ENCODE measurements at places on chromosomes 12 and 14. TPM values are rescaled to one million over a fixed set of nuclear protein-coding genes. Genes with fewer than 3 reads are reported as not detected.
A peak's percentile ranks its signal among the peaks of the same experiment; 100 is the strongest.

NXPH4 gene
- 15.1 TPM for total RNA-seq

TOMM20L gene
- not detected for total RNA-seq

PAH gene
- total RNA-seq, result 13.3 TPM

- peaks cover 8% of the 10 kb centered on the region for H3K4me1 ChIP-seq
- H3K27me3 ChIP-seq, result no peaks in the 10 kb centered on the region
- peak overlapping the region; percentile 65 for H3K4me3 ChIP-seq
- H3K27ac ChIP-seq, result no peak overlapping the region
Measured at GRCh38 chr12:124389725-124390441, 95.0 kb downstream of the RFLNA start.

DNA sequence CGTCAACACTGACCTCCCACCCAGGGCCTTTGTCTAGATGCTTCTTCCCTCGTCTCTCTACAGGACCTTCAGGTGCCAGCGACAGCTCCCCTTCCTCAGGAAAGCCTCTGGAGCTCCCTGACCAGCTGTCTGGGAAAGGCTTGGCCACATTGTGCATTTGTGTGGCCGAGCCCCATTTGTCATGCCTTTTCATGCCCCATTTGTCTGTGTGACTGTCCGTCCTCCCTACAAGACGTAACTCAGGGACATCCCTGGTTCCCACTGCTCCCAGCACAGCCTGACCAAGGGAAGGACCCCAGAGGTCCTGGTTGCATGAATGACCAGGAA lies 23.8 kb downstream of the ZFYVE21 start:
- H3K4me1 ChIP-seq, result peaks cover 17% of the 10 kb centered on the region
- H3K27me3 ChIP-seq, result no peaks in the 10 kb centered on the region
- no peak for DNase-seq
- no peak overlapping the region for H3K4me3 ChIP-seq

- H3K27me3 ChIP-seq, result no peaks in the 10 kb centered on the region
- H3K4me1 ChIP-seq, result peaks cover 52% of the 10 kb centered on the region
- no peak overlapping the region for H3K27ac ChIP-seq
- H3K4me3 ChIP-seq, result no peak overlapping the region
- peaks cover 20% of the 10 kb centered on the region for H3K36me3 ChIP-seq
- DNase-seq, result no peak
Measured at GRCh38 chr12:42473130-42473529, 116.4 kb downstream of the PRICKLE1 start.

DNA sequence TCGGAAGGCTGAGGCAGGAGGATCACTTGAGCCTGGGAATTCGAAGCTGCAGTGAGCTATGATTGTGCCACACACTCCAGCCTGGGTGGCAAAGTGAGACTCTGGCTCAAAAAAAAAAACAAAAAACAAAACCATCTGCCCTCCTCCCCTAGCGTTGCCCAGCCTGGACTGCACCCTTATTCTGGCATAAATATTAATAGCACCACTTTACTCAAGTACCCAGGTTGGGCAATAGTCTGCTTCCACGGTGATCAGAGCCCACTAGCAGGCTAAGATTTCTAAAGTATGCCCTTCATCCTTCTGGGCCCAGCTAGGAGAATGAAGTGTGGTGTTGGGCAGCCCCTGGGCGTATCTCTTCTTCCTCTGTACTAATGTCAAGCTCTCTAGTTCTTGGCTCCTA lies 33.3 kb downstream of the KCTD10 start:
- DNase-seq, result no peak
- peaks cover 15% of the 10 kb centered on the region for H3K36me3 ChIP-seq
- no peak overlapping the region for H3K4me3 ChIP-seq

GRCh38 chr14:64786296-64787149 lies 82.3 kb downstream of the PLEKHG3 start:
- no peaks in the 10 kb centered on the region for H3K36me3 ChIP-seq
- H3K4me3 ChIP-seq, result no peak overlapping the region
- no peak overlapping the region for H3K27ac ChIP-seq
- H3K4me1 ChIP-seq, result peaks cover 13% of the 10 kb centered on the region
- DNase-seq, result no peak

DNA sequence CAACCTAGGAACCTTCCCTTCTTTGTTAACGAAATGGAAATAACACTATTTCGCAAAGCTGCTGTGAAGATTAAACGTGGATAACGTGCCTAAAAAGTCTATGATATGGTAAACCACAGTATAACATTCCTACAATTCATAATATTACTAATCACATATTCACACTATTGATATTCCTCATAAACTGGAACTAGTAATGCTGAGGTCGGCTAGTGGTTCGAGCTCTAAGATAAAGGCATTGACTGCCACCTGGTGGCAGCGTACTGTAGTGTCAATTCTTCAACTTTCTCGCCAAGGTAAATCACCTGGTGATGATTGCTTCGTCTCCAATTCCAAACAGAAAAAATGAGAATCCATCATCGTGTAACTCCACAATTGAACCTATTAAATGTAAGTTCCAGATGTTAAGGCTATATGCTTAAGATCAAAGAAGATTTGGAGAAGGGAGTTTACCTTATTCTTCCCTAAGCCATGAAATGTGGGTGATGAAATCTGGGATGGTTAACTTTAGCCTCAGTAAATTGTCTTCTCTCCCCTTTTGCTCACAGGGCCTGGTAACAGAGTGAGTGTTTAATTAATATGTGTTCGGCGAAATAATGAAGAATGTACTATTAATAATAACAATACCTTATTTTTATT lies 197.5 kb upstream of the TMEM132C start:
- peaks cover 6% of the 10 kb centered on the region for H3K27me3 ChIP-seq
- H3K27ac ChIP-seq, result no peak overlapping the region
- no peaks in the 10 kb centered on the region for H3K36me3 ChIP-seq
- DNase-seq, result no peak
- H3K4me1 ChIP-seq, result no peaks in the 10 kb centered on the region

GRCh38 chr12:76637807-76638206 lies 78.2 kb upstream of the OSBPL8 start:
- no peaks in the 10 kb centered on the region for H3K36me3 ChIP-seq
- H3K4me3 ChIP-seq, result no peak overlapping the region
- no peaks in the 10 kb centered on the region for H3K27me3 ChIP-seq
- no peak for DNase-seq
- H3K4me1 ChIP-seq, result peaks cover 17% of the 10 kb centered on the region
- no peak overlapping the region for H3K27ac ChIP-seq

- no peaks in the 10 kb centered on the region for H3K27me3 ChIP-seq
- H3K27ac ChIP-seq, result no peak overlapping the region
- no peaks in the 10 kb centered on the region for H3K36me3 ChIP-seq
- H3K4me1 ChIP-seq, result peaks cover 5% of the 10 kb centered on the region
- DNase-seq, result no peak
- no peak overlapping the region for H3K4me3 ChIP-seq
Measured at GRCh38 chr12:39846971-39847650, 227.5 kb upstream of the ABCD2 start.

DNA sequence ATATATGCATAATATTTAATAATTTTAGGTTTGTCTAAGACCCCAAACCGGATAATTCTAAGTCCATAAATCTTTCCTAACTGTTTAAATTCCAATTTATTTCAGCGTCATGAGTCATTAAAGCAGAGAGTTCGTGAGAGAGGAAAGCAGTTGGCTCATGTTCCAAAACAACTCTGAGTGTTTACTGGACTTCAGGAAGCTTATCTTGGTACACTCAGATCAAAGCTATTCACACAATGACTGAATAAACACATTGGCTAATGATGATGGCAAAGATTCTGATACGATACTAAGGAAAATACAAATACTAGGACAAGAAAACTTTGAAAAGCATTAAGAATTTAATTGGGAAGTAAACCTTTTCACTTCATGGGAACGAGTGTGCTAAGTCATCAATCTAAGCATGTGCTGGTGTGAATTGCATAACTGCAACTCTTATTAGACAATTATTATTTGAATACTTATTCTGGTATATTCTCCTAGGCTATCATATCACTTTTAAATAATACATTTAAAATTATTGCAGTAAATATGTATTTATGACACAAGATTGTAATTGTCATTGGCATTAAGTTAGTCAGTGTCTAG lies 34.8 kb upstream of the CLEC14A start:
- H3K27ac ChIP-seq, result no peak overlapping the region
- H3K36me3 ChIP-seq, result no peaks in the 10 kb centered on the region
- H3K4me1 ChIP-seq, result no peaks in the 10 kb centered on the region
- DNase-seq, result no peak

- H3K27me3 ChIP-seq, result peaks cover 20% of the 10 kb centered on the region
- H3K27ac ChIP-seq, result no peak within 1 kb of the TSS
- no peaks in the 10 kb centered on the region for H3K36me3 ChIP-seq
- H3K4me3 ChIP-seq, result no peak within 1 kb of the TSS
- H3K4me1 ChIP-seq, result peaks cover 32% of the 10 kb centered on the region
Measured at GRCh38 chr12:54364413-54364812, at the start of gene GPR84. TSS of gene GPR84 (minus strand) at chr12:54364486. CDS start at chr12:54363851, 635 bp downstream.

DNA sequence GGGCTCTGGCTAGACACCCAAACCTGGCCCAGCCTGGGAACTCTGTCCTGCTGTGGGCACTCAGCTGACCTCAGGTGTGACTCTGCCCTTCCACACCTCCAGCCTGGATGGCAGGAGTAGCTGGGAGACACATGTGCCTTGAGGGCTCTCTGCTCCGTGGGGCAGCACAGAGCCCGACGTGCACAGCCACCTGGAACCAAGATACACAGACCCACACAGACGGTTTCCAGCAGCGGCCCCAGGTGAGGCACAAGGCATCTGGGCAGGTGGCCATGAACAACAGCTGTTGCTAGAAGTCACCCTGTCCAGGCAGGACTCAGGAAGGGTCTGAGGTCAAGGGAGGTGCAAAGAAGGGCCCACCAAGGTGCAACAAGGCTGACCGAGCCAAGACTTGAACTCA lies 5.9 kb downstream of the DEGS2 start:
- H3K4me3 ChIP-seq, result no peak overlapping the region
- no peak overlapping the region for H3K27ac ChIP-seq
- no peak for DNase-seq
- peaks cover 16% of the 10 kb centered on the region for H3K4me1 ChIP-seq

DNA sequence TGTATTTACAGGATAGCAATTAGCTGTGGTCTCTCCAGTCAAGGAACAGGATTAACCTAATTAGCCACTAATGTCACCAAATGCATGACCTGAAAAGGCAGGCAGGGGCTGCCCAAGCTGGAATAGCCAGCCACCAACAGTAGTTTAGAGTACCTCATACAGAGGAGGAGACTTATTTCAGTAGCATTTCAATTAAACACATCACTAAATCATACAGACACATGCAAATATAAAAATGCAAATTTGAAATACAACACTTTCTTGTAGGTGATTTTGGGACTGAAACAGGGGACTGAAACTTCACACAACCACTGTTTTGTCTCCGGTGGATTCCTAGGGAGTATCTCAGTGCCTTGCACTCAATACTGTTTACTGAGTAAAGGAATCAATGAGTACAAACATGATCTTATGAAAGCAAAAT lies 636 bp upstream of the IFNG-AS1 start:
- H3K27me3 ChIP-seq, result peaks cover 3% of the 10 kb centered on the region
- no peaks in the 10 kb centered on the region for H3K4me1 ChIP-seq
- no peak overlapping the region for H3K4me3 ChIP-seq
- no peak for DNase-seq

GRCh38 chr12:94289461-94290312 lies 141.3 kb downstream of the PLXNC1 start:
- no peak overlapping the region for H3K27ac ChIP-seq
- H3K4me3 ChIP-seq, result no peak overlapping the region
- H3K27me3 ChIP-seq, result peaks cover 11% of the 10 kb centered on the region
- DNase-seq, result no peak
- peaks cover 3% of the 10 kb centered on the region for H3K36me3 ChIP-seq
- H3K4me1 ChIP-seq, result peaks cover 42% of the 10 kb centered on the region

- no peaks in the 10 kb centered on the region for H3K27me3 ChIP-seq
- peaks cover 7% of the 10 kb centered on the region for H3K36me3 ChIP-seq
- no peak for DNase-seq
- no peaks in the 10 kb centered on the region for H3K4me1 ChIP-seq
- H3K27ac ChIP-seq, result no peak overlapping the region
- no peak overlapping the region for H3K4me3 ChIP-seq
Measured at GRCh38 chr14:70982200-70982599, 74.9 kb downstream of the PCNX1 start.

DNA sequence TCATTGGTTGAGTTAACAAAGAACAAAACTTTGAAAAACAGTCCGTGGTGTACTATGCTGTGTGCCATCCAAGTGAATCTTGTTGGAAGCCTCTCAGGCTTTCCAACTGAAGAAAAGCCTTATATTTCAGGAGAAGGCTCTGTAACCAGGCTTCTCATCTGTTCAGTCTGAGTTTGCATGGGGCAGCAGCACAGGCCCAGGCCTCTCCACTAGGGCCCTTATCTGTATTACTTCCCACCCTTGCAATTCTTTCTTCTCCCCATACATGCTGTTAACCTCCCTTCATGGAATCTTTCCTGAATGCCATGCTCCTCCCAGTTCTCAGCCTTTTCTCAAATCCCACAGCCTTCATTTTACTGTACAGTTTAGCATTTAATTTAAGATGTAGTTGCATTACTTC lies 28.3 kb downstream of the FRMD6 start:
- peaks cover 51% of the 10 kb centered on the region for H3K4me1 ChIP-seq
- DNase-seq, result no peak
- no peaks in the 10 kb centered on the region for H3K27me3 ChIP-seq
- peak overlapping the region; percentile 15 for H3K27ac ChIP-seq
- peaks cover 13% of the 10 kb centered on the region for H3K36me3 ChIP-seq

DNA sequence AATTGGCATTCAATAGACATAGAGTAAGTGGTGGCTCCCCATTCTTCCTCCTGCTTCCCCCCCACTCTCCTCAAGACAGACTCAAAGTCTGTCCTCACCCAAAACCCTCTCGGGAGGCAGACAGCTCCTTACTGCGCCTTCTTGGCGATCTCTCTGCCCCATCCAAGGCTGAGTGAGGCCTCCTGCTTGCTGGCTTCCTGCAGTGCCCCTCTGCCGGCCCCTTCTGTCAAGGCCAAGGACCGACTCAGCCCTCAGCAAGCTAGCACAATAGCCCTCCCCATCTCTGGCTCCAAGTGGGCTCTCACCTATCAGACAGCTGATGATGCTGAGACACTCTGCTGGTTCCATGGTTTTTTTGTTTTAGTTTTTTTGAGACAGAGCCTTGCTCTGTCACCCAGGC lies 62.5 kb upstream of the DLK1 start:
- H3K27me3 ChIP-seq, result peaks cover 18% of the 10 kb centered on the region
- H3K27ac ChIP-seq, result no peak overlapping the region
- H3K36me3 ChIP-seq, result no peaks in the 10 kb centered on the region
- H3K4me3 ChIP-seq, result no peak overlapping the region
- peaks cover 16% of the 10 kb centered on the region for H3K4me1 ChIP-seq
- no peak for DNase-seq

DNA sequence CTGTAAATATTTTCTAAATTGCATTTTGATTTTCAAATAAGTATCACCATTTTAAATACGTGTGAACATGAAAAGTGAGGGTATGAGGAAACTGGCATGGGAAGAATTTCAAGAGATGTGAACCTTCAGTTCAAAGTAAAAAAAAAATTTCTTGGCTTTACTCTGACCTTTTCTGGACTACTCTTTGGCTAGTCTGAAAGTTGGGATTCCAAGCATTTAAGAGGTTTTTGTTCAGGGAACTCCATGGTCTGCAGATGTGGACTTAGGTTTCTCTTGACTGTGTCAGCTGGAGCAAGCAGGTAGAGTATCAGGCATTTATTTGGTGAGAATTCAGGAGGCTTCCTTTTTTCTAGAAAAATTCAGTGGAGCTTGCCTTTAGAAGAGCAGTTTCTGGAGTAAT lies 311.6 kb downstream of the LRIG3 start:
- DNase-seq, result no peak
- peaks cover 7% of the 10 kb centered on the region for H3K27me3 ChIP-seq
- no peak overlapping the region for H3K27ac ChIP-seq
- no peaks in the 10 kb centered on the region for H3K4me1 ChIP-seq

Measured in type B pancreatic cell (in vitro differentiated cells).